ENCODE measurements at places on chromosomes 4 and X.

DNA sequence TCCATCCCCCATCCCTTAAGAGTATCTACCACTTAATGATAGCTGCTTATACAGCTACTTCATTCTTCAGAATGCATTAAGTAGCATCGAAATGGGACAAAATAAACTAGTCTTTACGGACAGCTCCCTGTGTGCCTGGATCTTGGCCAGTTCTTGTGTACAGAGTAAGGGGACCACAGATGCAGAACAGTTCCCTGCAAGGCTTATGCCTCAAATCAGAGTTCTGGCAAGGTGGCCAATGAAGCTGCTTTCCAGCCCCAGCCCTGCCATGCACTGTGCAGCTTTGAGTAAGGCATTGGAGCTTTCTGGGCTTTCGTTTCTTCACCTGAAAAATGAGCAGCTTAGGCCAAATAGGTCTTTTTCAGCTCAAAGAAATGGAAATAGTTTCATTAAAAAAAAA lies 14.2 kb downstream of the CLNK start:
- DNase-seq, result no peak

GRCh38 chrX:30992381-30992904 lies 79.4 kb downstream of the FTHL17 start:
- DNase-seq, result no peak

- no peak for DNase-seq
Observed at GRCh38 chrX:37594755-37595382, 23.4 kb downstream of the LANCL3 start.

DNA sequence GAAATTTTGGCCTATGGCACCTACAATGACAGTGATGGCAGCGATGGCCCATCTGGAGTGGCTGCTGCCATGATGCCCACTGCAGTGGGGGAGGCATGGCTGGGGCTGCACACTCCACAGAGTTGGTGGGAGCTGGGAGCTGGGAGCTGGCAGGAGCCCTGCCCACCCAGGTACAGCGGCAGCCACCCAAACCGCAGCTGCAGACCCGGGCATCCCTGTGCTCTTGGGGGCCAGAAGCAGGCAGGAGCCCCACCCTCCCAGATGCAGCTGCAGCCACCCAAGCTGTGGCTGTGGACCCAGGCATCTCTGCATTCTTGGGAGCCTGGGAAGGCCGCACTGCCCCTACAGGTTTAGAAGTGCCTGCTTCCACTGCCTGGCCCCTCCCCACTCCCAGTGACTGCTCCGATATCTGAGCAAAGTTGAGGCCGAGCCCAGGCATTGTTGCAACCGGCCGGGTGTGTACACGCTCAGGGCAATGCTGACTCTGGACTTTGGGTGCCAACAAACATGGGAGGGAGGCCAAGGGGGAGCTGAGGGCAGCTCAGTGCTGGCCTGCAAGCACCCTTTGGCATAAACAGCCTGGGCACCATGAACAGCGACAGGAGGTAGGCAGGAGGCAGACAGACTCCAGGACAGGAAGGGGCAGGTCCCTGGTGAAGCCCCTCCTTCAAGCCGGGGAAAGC lies 82.8 kb downstream of the PPP4R3C start:
- DNase-seq, result no peak

- DNase-seq, result no peak
Observed at GRCh38 chr4:16783119-16783518, 115.3 kb downstream of the LDB2 start.

DNA sequence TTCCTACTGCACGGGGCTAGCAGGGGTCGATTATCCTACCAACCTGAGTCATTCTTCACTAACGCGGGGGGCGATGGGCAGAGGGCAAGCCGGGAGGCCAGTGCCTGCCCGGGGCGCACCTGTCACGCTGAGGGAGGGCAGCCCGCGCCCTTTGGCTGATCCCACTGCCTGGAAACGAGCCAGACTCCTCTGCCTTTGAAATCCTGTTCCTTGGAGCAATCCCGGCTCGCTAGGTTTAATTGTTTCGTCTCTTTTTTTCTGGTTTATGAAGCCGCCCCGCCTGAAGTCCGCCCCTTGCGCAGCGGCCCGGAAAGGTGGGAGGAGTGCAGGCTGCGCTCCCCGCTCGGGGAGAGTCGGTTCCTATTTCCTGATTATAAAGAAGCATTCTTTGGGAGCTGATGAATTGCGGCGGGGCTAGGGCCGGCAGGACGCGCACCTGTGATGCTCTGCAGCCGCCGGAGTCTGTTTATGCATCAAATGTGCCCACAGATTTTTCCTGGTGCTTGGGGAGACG lies 484.2 kb downstream of the BCOR start:
- no peak for DNase-seq

DNA sequence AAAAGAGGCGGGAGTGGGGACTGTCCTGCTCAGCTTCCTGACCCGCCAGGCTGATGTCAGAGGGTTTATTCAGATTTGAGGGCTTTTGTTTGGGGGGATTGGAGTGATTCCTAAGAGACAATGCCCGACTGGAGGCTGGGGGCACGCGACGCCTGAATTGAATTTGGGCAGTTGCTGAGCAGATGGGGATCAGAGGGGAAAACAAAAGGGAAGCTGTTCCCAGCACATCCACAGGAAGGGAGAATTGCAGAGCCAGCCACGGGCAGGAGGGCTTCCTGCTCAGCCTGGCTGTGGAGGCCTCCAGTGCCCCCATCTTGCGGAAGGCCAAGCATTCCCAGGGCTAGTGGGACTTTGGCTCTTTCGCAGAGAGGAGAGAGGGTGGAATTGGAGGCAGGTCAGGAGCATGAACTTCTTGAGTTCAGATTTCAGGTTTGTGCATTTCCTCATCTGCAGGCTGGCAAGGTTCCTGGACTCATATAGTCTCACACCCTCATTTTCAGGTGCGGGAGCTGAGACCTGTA lies 162.8 kb downstream of the NHS start:
- no peak for DNase-seq

DNA sequence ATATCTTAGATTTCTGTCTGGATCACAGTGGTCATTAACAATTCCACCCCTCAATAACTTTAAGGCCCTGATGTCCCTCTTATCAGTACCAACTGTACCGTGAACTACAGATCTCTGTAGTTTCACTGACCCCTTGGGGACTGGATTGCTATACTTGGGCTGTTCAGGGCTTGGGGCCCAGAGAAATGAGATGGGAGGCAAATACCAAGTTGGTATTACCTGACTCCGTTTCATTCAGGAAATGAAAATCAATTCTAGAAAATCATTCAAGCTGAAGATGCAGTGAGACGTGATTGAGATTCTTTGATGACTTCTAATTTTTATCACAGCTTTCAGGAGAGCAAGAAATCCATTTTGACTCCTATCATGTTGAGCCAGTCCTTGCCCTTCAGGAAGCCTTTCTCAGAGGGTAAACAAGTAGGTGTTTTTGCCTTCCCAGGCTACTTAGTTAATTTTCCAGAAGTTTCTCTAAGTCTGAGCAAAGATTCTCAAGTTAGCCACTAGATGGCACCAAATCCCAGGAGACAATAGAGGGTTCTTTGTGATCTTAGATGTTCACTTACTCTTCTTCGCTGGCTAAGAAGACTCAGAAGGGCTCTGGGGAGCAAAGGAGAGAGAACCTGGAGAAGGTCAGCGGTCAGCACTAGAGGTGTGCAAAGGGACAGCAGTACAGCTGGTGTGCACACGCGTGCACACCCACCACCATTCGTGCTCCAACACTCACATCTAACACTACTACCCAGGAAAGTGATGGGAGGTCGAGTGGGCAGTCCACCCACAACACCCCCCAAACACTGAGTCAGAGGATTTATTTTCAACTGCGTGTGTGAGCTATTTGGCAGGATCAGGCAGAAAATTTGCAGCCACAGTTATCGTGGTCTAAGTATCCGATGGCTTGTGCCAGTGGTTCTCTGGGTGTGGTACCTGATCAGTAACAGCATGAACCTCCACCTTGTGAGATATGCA lies 7.4 kb downstream of the HNRNPH2 start:
- DNase-seq, result no peak

GRCh38 chr4:83252782-83253405 lies 31.7 kb downstream of the COQ2 start:
- DNase-seq, result peak; percentile 46

GRCh38 chr4:86522349-86522748 lies 71.8 kb upstream of the PTPN13 start:
- no peak for DNase-seq

DNA sequence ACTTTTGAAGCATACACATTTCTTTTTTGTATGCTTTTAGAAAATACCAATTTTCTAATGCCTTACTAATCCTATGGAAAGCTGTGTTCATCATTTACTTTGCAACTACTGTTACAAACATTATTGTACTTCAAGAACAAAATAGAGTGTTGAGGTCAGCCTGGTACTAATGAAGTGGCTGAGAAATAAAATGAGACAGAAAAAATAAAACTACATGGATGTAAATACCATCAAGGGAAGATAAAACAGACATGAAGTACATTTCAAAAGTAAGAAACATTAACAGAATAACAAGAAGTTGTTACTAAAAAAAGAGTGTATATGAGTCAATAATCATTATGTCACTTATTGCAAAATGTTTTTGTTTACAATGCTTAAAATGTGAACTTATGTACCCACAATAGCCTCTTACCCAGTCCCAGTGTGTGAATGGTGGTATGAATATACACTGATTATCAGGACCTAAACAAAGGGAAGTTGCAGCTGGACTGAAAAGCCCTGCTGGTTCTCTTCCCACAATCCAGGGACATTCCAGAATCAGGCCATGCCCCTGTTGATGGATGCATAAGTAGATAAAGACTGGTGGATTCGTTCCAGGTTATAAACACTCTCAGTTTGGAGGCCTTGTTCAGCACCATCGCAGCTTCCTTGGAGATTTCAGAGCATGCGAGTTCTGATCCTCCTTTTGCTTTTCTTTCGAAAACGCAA lies 2.4 kb upstream of the CSN3 start:
- no peak for DNase-seq

DNA sequence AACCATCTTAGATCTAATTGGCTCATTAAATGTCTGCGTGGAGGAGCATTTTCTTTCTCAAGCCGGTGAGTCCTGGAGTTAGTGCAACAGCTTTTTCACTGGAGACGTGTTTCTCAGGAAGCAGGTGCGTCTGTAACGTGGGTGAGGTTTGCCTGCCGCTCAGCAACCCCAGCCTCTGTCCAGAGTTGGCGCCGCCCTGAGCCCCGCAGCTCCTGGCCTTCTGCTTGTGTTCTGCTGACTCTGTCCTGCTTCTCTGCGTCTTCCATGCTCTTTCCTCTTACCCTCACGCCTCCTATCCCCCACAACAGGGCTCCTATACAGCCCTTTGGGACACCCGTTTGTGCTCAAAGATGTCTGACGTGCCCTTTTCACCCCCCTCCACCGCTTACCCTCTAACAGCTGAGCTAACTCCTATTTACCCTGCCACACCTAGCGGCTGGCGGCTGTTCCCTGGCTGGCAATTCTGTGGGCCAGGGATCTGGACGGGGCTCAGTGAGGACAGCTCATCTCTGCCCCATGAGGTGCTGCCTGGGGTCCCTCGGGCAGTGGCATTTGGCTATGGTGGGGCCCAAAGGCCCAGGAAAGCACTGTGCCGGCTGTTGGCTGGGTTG lies 18.8 kb downstream of the DOK7 start:
- no peak for DNase-seq

- no peak for DNase-seq
Observed at GRCh38 chr4:177047070-177047850, 254.5 kb upstream of the VEGFC start.

GRCh38 chrX:38192007-38192810 lies 28.5 kb downstream of the SRPX start:
- no peak for DNase-seq

DNA sequence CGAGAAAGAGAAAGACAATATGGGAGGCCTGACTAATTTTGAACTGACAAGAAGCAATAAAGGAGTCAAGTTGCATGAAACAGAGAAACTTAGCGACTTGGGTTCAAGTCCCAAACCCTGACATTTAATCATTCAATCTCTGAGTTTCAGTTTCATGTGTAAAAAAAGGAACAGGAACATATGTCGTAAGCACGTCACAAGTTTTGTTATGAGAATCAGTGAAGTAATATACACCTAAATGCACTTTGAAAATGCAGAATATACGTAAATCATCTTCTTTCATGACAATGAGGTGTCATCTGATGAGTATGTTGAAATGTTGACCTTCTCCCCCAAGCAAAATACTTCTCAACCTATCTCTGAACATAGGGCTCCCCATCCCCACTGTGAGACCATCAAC lies 10.4 kb downstream of the ACOT9 start:
- no peak for DNase-seq

GRCh38 chr4:163215896-163216295 lies 49.2 kb upstream of the NAF1 start:
- no peak for DNase-seq

DNA sequence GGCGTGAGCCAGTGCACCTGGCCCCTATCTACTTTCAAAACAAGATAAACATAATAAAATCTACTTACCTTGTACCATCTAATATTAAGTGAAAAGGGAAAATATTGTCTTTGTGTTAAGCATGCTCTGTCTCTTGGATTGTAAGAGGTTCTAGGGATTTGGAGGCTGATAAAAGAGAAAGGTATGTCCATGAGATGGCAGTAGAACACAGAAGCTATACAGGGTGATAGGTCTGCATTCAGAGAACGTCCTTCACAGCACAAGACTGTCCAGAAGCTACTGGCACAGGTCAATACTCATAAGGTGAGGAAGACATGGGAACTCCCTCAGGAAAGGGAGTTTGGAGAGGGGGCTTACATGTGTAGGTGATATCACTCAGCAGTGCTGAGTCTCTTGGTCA lies 135.5 kb downstream of the TMEM47 start:
- no peak for DNase-seq

DNA sequence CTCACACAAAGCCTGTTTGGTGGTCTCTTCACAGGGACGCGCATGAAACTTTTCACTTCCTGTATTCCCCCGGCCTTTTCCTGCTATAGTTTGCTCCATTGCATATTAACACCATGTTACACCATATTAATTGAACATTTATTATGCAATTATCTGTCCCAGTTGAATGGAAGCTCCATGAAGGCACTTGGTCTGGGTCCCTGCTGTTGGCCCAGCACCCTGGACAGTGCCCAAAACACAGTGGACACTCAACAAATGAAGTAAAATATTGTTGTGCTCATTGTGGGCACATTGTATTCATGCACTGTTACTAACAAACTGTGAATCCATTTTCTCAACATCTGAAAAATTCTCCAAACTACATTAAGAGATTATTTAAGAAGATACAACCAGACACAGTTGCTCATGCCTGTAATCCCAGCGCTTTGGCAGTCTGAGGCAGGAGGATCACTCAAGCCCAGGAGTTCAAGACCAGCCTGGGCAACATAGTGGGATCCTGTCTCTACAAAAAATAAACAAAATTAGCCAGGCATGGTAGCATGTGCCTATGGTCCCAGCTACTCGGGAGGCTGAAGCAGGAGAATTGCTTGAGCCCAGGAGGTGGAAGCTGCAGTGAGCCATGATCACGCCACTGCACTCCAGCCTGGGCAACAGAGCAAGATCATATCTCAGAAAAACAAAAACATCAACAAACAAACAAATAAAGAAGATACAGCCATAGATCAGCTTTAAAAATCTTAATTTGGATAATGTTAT lies 292.7 kb upstream of the TENM3 start:
- DNase-seq, result no peak

GRCh38 chrX:97399400-97399799 lies 515.7 kb downstream of the RPA4 start:
- DNase-seq, result no peak

DNA sequence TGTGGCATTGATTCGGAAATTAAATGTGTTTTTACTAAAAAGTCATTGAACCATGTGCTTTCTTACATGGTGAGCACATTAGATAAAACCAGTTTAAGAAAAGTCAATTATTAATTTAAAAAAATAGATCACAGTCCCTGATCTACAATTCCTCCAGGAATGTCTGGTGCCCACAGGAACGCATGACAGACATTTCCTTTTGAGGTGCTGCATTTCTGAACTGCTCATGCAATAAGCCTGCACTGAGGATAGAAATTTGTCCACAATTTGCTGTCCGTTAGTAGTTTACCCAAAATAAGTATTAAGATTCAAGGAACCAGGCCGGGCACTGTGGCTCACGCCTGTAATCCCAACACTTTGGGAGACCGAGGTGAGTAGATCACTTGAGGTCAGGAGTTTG lies 8.2 kb upstream of the ADAMTS3 start:
- DNase-seq, result no peak

All from stimulated activated CD8-positive, alpha-beta memory T cell treated with anti-CD3 and anti-CD28 coated beads, Interleukin-15, amount 100 ng/mL, for 4 hours (primary cell).